Bronchial smooth muscle cell (primary cell): ENCODE measurements at places on chromosomes 4 and X. TPM values are rescaled to one million over a fixed set of nuclear protein-coding genes. Genes with fewer than 3 reads are reported as not detected.

TEC gene
- total RNA-seq, result 0.60 and 0.79 TPM in 2 replicates

FREM3 gene
- total RNA-seq, result not detected in 2 replicates

PGAM4 gene
- total RNA-seq, result not detected in 2 replicates

TLR10 gene
- total RNA-seq, result not detected in 2 replicates

PGK1 gene
- 120 and 203 TPM in 2 replicates for total RNA-seq

RAB33A gene
- total RNA-seq, result 2.5 and 4.4 TPM in 2 replicates

MAGEA9 gene
- total RNA-seq, result not detected in 2 replicates

COX7B2 gene
- total RNA-seq, result not detected in 2 replicates

ITIH6 gene
- total RNA-seq, result not detected in 2 replicates

LRAT gene
- total RNA-seq, result 0.17 and 0.47 TPM in 2 replicates

HSPA4L gene
- 5.8 and 9.3 TPM in 2 replicates for total RNA-seq

CUL4B gene
- 13.4 and 32.2 TPM in 2 replicates for total RNA-seq

RBMX gene
- 121 and 124 TPM in 2 replicates for total RNA-seq

ZNF674 gene
- 4.1 and 5.6 TPM in 2 replicates for total RNA-seq
